ENCODE measurements at places on chromosomes 4 and X.

DNA sequence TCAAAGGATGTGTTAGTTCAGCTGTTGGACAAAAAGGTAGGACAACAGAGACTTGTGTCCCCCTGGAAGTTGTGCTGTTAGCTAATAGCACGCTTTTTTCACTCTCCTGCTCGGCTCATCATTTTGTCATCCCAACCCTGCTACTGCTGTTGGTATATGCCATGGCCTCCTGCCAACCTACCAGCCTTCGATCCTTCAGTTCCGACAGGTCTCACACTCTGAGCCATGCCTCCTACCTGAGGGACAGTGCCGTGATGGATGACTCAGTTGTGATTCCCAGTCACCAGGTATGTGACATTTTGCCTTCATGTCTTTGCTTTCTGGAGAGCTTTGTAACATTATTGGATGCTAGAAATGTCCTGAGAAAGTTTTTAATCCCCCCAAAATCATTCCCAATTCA lies 268.1 kb downstream of the ANK2 start:
- DNase-seq = no peak

GRCh38 chr4:184028561-184029374 lies 123.7 kb downstream of the STOX2 start:
- DNase-seq = no peak

GRCh38 chrX:47683829-47684205 lies 24.8 kb upstream of the UXT start:
- no peak for DNase-seq

- peak; percentile 79 for DNase-seq
These were observed 214.6 kb downstream of the PALLD start for GRCh38 chr4:168711197-168712140.

DNA sequence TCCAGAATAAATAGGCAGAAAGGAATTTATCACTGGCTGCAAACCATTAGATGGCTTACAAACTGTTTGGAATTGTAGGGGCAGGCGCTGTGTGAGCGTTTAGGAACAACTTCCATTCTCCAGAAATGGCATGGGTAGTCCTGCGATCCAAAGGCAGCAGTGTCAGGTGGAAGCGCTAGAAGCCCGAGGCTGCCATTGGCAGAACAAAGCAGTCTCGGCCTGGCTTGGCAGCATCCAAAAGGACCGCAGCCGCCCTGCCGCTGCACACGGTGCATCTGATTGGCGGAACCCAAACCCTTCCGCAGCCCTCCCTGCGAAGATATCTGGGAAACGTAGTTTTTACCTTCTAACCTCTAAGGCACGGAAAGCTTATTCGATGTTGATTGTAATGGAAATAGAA lies 23.6 kb upstream of the YTHDC1 start:
- peak; percentile 75 for DNase-seq

- peak; percentile 54 for DNase-seq
These were observed 668.0 kb upstream of the LCORL start for GRCh38 chr4:18689308-18690115.

DNA sequence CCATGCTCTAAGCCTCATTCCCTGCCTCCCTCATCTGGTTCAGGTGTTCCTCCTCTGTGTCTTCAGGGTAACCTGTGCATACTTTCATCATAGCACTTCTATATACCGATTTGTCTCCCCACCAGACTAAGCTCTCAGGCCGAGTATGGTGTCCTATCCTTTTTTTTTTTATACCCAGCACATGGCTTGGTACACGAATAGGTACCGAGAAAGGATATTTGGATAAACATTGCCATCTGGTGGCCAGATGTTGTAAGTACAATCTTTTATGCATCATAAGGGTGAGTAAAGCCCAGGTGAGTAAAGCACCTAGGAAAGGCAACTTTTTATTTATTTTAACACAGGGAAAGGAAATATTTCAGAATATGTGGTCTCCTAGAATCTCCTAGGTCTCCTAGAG lies 68.4 kb downstream of the MID2 start:
- DNase-seq = peak; percentile 37

DNA sequence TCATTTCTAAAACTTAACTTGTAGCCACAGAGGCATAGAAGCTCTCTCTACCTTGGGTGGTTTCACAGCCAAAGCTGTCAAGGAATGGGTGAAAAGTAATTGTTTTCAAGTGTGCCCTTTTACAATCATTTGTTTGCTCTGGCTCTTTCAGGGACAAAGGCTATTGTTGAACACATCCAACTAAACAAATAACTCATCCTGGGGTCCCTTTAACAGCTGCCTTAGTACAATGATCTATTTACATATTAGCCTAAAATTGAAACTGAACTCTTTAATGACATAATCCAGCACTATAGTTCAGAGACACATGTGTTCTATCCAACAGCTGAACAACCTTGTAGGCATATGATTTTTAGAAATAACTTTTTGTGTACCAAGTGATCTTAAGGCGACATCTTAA lies 3.7 kb downstream of the HHIP start:
- DNase-seq = no peak

DNA sequence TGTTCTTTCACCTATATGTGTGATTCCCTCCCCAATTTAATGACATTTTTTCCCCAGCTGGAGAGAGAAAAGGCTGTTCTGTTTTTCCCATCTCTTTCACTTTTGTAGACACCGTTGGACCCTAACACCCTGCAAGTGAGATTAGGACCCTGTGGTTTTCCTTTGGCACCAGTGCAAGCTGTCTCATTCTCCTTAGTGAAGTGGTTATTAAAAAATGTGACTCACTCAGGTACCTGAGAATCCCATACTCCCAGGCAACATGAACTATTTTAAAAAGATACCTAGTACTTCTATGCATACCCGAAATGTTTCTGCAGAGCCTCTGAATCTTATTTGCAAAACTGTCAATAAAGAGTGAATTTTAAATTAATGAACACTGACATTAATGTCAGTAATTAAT lies 175.7 kb upstream of the TBC1D9 start:
- no peak for DNase-seq

DNA sequence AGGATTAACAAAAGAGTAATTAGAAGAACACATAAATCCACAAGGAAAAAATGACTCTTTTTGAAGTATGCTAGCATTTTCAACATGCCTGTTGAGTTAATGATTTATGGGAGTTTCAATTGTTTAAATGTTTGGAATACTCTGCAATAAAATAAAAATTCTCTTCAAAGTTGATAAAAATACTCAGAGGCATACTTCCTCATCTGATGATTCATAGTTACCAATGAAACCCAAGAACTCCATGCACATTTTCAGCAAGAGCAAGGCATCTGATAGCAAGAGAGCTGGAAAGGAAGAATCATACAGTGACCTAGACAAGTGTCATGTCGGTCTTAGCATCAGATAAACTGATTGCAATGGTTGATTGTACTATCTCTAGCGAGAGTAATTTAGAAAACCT lies 443.7 kb upstream of the ATOH1 start:
- DNase-seq = peak; percentile 80

DNA sequence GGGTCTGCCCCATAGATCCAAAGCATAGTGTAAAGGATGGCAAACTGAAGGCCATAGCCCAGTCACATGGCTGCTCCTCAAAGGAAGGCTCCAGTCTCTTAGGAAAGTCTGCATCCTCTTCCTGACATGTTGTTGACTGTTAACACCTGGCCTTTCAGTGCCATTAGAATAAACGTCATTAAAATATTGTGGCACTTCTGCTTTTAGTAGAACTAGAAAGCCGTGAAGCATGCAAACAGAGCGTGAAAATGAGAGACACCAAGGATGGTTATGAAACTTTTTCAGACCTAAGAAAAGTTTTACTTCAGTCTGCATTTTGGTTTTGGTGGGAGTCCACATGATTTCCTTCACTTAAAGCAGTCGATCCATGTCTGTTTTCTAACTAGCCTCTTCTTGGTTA lies 41.1 kb upstream of the AFF2 start:
- DNase-seq = no peak

- DNase-seq = no peak
These were observed 10.8 kb upstream of the PITX2 start for GRCh38 chr4:110633358-110634341.

DNA sequence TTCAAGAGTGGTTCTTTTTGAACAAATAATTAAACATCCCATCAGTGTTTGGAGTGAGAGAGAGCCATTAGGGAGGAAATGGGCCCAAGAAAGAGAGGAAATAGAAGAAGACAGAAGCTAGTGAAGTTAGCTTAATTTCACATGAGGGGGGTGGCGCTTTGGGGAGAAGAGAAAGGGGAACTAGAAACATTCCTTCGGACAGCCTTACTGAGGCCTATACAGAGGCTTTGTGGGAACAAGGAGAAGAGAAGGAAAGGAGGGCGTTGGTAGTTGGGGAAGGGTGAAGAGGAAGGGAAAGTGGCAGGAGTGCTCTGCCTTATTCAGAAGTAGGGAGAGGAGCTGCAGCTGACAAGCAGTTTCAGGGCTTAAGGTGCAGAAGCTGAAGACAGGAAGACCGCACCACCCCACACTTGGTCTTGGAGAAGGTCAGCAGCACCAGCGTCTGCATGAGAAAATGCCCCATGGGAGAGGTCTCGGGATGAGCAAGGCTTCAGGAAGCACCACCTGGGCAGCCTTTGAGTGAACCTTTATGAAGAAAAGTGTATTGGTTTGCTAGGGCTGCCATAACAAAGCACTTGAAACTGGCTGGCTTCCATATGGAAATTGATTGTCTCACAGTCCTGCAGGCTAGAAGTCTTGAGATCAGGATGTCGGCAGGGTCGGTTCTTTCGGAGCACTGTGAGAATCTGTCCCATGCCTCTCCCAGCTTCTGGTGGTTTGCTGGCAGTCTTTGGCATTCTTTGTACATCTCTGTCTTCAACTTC lies 85.1 kb downstream of the KIT start:
- no peak for DNase-seq

GRCh38 chr4:7803992-7804755 lies 135.5 kb downstream of the AFAP1 start:
- peak; percentile 78 for DNase-seq

- DNase-seq = peak; percentile 44
These were observed 30.8 kb upstream of the MXD4 start for GRCh38 chr4:2292646-2293108.

GRCh38 chr4:88991746-88992145 lies 65.2 kb downstream of the FAM13A start:
- no peak for DNase-seq

- DNase-seq = no peak
These were observed 60.6 kb downstream of the ELOVL6 start for GRCh38 chr4:110137829-110138228.

GRCh38 chrX:109601486-109601885 lies 23.5 kb downstream of the KCNE5 start:
- DNase-seq = no peak

DNA sequence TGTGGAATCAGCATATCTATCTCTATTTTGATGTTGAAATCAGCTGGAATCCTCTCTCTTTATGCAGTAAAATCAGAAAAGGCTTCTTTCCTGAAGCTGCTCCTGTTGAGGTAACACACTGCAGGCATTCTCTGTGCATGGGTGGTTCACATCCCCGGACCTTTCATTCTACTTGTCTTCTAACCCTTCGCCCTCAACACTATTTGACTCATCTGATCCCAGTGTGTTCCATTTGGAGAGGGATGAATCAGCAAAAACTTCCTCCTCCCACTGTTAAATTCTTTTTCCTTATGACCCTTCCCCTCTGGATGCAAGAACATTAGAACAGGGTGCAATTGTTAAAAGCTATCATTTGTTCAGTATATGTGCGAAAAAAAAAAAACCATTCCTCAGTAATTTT lies 67.4 kb downstream of the RNF150 start:
- DNase-seq = no peak

- DNase-seq = peak; percentile 90
These were observed 44.8 kb downstream of the GAB1 start for GRCh38 chr4:143381189-143382118.

- peak; percentile 64 for DNase-seq
These were observed 63.7 kb downstream of the SPCS3 start for GRCh38 chr4:176383273-176384077.

DNA sequence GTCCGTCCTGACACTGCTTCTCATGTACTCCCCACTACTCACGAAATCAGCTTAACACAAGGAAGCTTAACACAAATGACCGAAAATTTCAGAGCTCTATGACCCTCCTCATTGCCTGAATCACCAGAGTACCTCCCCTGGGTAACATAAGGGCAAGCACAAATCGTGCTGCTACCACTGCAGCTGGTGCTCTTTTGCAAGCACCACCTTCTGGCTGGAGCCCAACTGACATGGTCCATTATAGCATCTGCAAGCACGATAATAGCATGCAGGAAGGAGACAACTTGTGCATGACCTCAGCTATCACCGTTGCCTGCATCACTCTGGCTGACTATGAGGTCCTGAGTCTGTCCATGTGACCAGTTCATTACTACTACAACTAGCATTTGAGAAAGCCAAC lies 308.0 kb downstream of the TEX13C start:
- no peak for DNase-seq

DNA sequence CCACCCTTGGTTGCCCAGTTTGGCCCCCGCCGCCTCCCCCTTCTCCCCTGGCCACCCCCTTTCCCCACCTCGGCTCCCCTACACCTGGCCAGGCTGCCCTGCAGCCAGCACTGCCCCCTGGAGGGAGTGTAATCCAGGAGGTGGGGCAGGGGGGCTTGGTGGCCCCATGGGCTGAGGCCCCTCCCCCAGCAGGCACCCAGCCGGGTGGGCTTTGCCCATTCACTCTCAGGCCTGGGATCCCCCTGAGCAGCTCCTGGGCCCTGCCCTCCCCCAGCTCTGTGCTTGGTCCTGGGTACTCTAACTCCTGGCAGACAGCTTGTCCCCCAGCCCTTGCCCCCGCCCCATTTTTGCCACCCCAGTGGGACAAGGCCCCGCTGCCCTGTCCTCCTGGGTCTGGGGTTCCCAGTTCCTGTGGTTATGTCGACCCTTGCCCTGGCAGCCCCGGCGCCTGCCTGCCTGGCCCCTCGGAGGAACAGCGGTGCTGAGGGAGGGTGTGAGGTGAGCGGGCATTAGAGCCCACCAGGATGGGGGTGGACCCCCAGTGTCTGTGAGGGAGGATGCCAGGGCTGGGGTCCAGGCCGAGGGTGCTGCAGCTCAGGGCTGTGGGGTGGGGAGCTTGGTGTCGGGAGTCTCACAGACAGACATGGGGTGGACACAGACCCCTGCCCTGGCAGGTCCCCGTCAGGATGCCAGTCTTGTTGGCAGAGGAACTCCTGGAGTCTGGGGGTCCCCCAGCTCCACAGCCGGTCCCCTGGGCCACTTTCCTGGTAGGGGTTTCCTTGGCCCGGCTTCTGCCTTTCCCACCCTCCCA lies 10.2 kb downstream of the NAT8L start:
- no peak for DNase-seq

DNA sequence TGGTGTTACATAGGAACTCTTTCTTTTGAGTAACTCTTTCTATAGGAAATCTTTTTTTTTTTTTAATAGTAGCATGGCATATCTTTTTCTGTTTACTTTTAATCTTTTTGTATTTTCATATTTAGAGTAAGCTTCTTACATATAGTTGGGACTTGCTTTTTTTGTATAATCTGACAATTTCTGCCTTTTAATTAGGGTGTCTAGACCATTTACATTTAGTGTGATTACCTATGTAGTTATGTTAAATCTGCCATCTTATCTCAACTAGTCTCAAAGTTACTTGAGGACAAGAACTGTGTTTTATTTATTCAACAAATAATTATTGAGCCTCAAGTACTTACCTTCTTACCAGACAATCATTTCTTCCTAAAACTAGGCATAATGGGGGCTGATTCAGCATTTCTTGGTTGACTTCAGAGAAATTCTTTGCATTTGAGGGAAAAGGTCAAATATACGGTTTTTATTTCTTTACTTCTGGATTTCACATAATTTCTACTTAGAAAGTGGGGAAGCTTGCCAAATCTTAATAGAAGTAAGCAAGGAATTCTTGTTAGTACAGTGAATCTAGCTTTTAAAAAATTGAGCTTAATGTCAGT lies 28.6 kb downstream of the MND1 start:
- DNase-seq = no peak

GRCh38 chrX:23228454-23228853 lies 106.2 kb upstream of the PTCHD1 start:
- DNase-seq = no peak

Data from fibroblast of skin of back (primary cell).